Fibroblast of skin of back (primary cell): ENCODE measurements at places on chromosomes 4 and X.
A peak's percentile ranks its signal among the peaks of the same experiment; 100 is the strongest.

DNA sequence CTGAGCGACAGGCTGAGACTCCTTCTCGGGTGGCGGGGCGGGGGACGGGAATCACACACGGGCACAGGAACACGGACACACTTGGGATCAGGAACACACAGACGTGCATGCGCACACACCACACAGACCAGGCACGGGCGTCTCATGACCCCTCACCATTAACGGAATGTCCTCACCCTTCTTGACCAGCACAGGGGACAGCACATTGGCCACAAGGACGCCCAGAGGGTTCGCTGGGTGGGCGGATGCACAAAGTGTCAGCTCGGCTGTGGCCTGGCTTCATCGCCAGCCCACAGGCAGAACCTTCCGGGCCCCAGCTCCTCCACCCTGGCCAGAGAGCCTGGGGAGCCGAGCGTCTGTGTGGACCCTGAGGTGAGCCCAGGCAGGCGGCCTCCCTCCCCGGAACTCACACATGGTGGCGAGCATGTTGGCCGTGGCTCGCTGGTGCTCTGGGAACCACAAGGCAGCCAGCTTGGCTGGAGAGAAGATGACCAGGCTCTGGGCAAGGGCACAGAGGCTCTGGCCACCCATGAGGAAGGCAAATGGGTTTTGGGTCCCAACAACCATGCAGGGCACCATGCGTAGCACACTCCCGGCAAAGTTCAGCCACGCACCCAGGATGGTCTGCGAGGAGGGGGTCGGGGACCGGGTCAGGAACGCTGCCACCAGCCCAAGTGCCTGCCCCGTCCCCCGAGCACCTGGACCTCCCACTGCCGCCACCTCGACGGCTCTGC, 3.1 kb downstream of the SLC49A3 start:
- DNase-seq: no peak

GRCh38 chrX:153310901-153311300, 10.7 kb downstream of the PNMA6F start:
- DNase-seq: no peak

GRCh38 chr4:182449186-182449929, 206.2 kb downstream of the TENM3 start:
- no peak for DNase-seq

- no peak for DNase-seq
Observed at GRCh38 chr4:176307666-176307930, 12.2 kb upstream of the SPCS3 start.

GRCh38 chrX:15165832-15166231, 104.1 kb downstream of the ASB9 start:
- DNase-seq: no peak

GRCh38 chr4:93263166-93263565, 565.4 kb upstream of the ATOH1 start:
- DNase-seq: no peak

DNA sequence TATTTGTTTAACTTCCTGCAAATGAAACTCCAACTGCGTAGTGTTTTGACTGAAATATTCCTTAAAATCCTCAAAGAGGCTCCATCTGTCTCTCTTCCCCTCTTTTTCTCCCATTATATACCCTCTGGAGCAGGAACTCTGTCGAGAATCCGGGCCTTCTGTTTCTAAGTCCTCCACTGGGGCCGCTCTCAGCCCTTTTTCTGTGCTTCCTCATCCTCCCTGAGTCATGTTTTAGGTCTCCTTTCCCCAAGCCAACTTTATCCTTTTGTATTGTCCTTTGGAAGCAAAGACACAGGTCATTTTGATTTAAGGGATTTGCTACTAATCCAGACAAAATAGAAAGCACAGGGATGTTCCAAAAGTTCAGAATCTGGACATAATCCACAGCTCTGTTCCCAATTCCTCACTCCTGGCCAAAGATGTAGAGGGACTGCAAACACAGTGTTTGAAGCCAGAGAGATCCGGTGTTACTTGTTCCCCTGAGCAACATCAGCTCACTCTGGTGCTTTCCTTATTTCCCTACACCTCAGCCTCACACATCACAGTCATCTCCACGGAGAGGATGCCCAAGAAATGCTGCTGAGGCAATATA, 131.0 kb upstream of the KLF3 start:
- no peak for DNase-seq

DNA sequence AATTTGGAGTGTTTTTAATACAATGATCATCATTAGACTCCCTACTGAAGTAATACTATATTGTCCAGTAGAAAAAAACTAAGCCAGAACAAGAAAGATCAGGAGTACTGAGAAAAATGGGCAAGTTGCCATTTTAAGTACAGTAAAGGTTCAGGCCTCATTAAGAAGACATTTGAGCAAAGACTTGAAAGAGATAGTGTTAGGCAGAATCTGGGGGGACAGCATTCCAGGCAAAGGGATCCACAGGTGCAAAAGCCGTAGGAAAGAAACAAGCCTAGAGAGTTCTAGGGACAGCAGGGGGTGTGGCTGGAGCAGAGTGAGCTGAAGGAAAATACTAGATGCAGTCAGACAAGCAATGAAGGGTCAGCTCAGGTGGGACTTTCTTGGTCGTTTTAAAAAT, 58.1 kb upstream of the INTU start:
- no peak for DNase-seq

GRCh38 chrX:97517763-97518162, 634.1 kb downstream of the RPA4 start:
- DNase-seq: no peak

DNA sequence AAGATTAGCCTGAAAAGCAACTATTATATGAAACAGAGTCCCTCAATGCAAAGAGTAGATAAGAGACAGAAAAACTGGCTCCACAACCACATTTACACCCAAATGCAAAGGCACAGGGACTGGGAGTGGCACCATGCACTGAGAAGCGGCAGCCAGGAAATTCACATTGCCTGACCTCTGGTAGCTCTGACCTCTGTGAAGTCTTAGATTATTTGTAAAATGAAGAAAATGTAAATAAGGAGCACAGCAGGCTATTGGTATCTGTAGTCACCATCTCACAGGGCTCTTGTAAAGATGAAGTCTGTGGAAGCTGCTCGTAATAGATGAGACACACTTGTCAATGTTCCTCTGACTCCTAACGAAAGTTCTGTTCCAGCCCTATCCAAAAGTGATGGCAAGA, 69.7 kb downstream of the FAT1 start:
- DNase-seq: no peak

DNA sequence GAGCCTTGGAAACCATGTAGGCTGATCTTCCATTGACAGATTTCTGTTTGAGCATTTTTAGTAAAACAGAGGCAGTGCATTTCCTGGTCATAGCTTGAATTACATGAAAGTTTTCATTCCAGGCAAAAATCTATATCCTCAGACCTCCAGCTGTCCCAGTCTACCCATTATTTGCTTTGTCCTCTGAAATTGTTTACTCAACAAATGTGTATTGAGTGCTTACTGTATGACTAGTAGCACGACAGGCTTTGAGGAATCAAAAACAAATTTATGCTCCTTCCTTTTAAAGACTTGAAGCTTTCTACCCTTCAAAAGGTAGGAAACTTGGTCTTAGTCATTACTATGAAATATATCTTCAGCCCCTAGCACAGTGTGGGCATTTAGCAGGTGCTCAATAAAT, 307.9 kb upstream of the IGFBP7 start:
- peak; percentile 21 for DNase-seq

- DNase-seq: no peak
Observed at GRCh38 chr4:175460414-175460813, 351.6 kb downstream of the GPM6A start.

- no peak for DNase-seq
Observed at GRCh38 chrX:134738445-134738844, 80.2 kb upstream of the PLAC1 start.

- no peak for DNase-seq
Observed at GRCh38 chrX:3706481-3706880, 7.0 kb downstream of the PRKX start.

DNA sequence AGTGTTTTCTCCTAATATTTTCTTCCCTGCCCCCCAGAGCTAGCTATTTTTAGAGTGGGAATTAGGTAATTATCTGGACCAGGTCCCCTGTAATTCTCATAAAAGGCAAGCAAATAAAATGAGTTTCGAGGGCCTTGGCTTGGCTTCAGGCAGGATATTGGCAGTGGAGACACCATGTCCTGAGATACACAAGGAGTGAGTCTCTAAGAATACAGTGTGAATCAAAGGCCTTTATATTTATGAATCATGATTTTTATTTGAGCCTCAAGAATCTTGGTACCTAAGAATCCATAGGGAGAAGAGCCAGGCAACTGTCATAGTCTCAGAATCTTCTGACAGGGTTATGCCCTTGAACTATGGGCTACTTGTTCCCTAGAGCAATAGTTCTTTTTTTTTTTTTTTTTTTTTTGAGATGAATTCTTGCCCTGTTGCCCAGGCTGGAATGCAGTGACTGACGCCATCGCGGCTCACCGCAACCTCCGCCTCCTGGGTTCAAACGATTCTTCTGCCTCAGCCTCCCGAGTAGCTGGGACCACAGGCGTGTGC, 205.4 kb downstream of the LDB2 start:
- DNase-seq: no peak
